ENCODE measurements at places on chromosomes 12 and 14. TPM values are rescaled to one million over a fixed set of nuclear protein-coding genes. Genes with fewer than 3 reads are reported as not detected.

The NGDN gene
- total RNA-seq: 110 TPM

The TAS2R42 gene
- not detected for total RNA-seq

The SYCP3 gene
- total RNA-seq: 2.4 TPM

The GPR65 gene
- 37.6 TPM for total RNA-seq

The TBPL2 gene
- total RNA-seq: not detected

The TAS2R50 gene
- 2.0 TPM for total RNA-seq

The DIO2 gene
- not detected for total RNA-seq

The ANO2 gene
- total RNA-seq: not detected

The TMCC3 gene
- 21.6 TPM for total RNA-seq

The NRXN3 gene
- total RNA-seq: not detected

The PSEN1 gene
- total RNA-seq: 62.6 TPM

The CCDC197 gene
- not detected for total RNA-seq

The SLC41A2 gene
- total RNA-seq: 1.3 TPM

The FAR2 gene
- total RNA-seq: 3.5 TPM

The WIF1 gene
- not detected for total RNA-seq

The PKP2 gene
- total RNA-seq: 0.16 TPM

The PAPLN gene
- total RNA-seq: 0.70 TPM

The WNT5B gene
- total RNA-seq: not detected

The DPPA3 gene
- not detected for total RNA-seq

The SLC5A8 gene
- not detected for total RNA-seq

The MMP19 gene
- total RNA-seq: not detected

The FOXN3 gene
- 209 TPM for total RNA-seq

The CLEC2D gene
- 219 TPM for total RNA-seq

The MYO1A gene
- total RNA-seq: not detected

The NID2 gene
- 0.80 TPM for total RNA-seq

The NANOG gene
- not detected for total RNA-seq

The RERGL gene
- total RNA-seq: not detected

The OVCH1 gene
- not detected for total RNA-seq

The SLC24A4 gene
- total RNA-seq: 3.2 TPM

The ATG14 gene
- 18.1 TPM for total RNA-seq

The OR9K2 gene
- total RNA-seq: not detected

The LGMN gene
- total RNA-seq: 6.1 TPM

The KRT81 gene
- total RNA-seq: 1.3 TPM

The TFCP2 gene
- total RNA-seq: 26.6 TPM

The ATP2A2 gene
- total RNA-seq: 118 TPM

The NRIP2 gene
- not detected for total RNA-seq

The CAPRIN2 gene
- total RNA-seq: 38.1 TPM

The PHC1 gene
- total RNA-seq: 39.6 TPM

The OAS2 gene
- total RNA-seq: 29.0 TPM

The CFAP54 gene
- 1.5 TPM for total RNA-seq

The CLEC6A gene
- not detected for total RNA-seq

The DCD gene
- not detected for total RNA-seq

The TAPBPL gene
- total RNA-seq: 51.4 TPM

The CD69 gene
- total RNA-seq: 1,541 TPM

The SERPINA10 gene
- not detected for total RNA-seq

The SSTR1 gene
- total RNA-seq: not detected

The CARMIL3 gene
- total RNA-seq: 18.6 TPM

The KRT2 gene
- 0.66 TPM for total RNA-seq

The BRMS1L gene
- 9.4 TPM for total RNA-seq

The MMP14 gene
- 1.2 TPM for total RNA-seq

The ERP27 gene
- total RNA-seq: 15.2 TPM

All from natural killer cell (primary cell).